Stimulated activated CD4-positive, alpha-beta T cell treated with anti-CD3 and anti-CD28 coated beads, Interleukin-2, amount 100 ng/mL, for 24 hours (primary cell): ENCODE measurements at places on chromosomes 12 and 14.

- peak; percentile 2 for DNase-seq
These were observed 362.6 kb downstream of the DAD1 start for GRCh38 chr14:22226381-22226780.

DNA sequence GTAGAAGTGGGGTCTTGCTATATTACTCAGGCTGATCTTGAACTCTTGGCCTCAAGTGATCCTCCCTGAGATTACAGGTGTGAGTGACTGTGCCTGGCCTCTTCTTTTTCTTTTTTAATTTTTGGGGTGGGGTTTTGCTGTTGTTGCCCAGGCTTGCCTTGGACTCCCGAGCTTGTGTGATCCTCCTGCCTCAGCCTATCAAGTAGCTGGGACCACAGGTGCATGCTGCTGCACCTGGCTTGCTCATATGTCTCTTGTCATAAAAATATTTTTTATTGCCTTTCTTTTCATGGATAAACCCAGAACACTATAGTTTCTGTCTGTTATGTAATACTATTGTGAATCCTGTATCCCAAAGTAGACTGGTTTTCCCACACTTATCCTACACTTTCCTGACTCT, 26.0 kb downstream of the SCYL2 start:
- no peak for DNase-seq

GRCh38 chr12:8048906-8049305, 16.4 kb downstream of the FOXJ2 start:
- DNase-seq, result no peak

- no peak for DNase-seq
These were observed 355.4 kb upstream of the FAR2 start for GRCh38 chr12:28793581-28794151.

GRCh38 chr14:38502239-38502638, 246.3 kb upstream of the CLEC14A start:
- DNase-seq, result no peak

DNA sequence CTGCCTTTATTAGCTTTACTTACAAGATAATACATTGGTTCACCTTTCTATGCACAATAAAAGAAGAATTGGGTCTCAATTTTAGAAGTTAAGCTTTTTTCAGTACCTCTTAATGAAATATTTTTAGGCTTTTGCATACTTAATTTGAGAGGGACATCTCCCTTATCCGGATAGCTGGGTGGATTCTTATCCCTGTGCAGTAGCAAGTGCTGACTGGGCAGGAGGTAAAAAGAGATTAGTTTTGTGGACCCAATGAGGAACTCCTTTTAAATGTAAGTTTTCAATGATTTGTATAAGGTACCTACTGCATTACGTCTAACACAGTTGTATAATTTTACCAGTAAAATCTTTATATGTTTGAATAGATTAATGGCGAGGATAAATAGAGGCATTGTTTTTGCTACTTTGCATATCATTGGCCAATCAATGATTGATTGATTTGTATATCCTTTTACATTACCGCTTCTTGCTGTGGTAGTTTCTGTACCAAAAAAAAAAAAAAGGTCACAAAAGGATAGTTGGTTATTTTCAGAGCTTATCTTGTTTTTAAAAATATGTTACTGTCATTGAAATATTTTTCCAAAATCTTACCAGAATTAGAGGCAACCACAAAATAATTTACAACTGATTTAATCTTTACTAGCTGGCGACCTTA, 2.2 kb downstream of the CPSF6 start:
- DNase-seq, result no peak

DNA sequence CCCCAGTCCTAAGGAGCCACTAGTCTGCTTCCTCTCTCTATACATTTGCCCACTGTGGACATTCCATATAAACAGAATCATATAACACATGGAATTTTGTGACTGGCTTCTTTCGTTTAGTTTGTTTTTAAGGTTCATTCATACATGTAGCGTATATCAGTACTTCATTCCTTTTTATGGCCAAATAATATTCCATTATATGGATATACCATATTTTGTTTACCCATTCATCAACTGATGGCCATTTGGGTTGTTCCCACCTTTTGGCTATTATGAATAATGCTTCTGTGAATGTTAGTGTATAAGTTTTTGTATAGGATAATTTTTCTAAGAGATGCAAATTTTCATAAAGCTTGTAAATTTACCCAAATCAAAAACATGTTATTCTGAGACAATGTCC, 4.4 kb downstream of the CRY1 start:
- no peak for DNase-seq

DNA sequence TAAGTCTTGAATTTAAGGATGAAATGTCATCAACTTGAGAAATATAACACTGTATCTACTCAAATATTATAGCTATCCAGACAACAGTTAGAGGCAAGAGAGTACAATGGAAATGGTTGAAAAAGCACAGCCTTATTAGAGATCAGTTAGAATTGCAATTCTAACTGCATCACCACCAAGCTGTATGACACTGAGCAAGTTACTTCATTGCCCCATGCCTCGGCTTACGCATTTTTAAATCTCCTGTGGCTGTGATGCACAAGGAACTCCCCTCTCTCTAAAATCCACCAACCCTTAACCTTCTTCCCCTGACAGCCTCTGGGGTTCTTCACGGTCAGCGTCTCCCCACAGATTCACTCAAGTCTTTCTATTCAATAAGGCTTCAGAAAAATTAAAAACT, 75.1 kb downstream of the MED13L start:
- no peak for DNase-seq
